PC-3 (cell line): ENCODE measurements at places on chromosomes 7 and 10. TPM values are rescaled to one million over a fixed set of nuclear protein-coding genes. Genes with fewer than 3 reads are reported as not detected.
A peak's percentile ranks its signal among the peaks of the same experiment; 100 is the strongest.

DNA sequence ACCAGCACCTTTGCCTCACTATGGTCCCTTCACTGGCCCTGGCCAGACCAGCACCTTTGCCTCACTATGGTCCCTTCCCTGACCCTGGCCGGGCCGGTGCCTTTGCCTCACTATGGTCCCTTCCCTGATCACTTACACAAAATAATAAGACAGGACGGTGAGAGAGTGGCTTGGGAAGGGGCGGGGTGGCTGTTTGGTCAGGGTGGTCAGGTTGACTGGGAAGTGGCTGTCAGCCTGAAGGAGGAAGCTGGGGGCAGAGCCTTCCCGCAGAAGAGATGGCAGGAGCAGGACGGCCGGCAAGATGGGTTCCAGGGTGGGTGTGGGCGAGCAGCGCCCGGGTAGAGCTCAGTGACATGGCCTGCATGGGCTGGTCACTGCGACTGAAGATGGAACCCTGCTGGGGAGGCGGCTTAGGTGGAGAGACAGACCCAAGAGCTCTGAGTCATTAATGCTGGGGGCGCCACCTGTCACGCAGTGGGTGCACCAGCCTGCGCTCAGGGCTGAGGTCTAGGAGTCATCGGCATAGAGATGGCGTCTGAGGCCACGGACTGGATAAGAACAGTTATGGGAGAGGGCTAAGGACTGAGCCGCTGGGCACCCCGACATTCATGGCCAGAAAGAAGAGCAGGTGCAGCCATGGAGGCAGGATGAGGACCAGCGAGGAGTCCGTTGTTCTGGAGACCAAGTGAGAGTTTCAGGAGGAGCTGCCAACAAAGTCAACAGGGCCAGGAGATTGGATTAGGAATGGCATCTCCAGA is 91.8 kb downstream of the CHST15 start:
- no peak for DNase-seq

GRCh38 chr10:30037620-30038336 is 21.6 kb downstream of the JCAD start:
- DNase-seq, result no peak

GRCh38 chr7:115229401-115230105 is 307.7 kb downstream of the MDFIC start:
- no peak for DNase-seq

GRCh38 chr10:110522365-110522988 is 24.8 kb downstream of the DUSP5 start:
- DNase-seq, result no peak

DNA sequence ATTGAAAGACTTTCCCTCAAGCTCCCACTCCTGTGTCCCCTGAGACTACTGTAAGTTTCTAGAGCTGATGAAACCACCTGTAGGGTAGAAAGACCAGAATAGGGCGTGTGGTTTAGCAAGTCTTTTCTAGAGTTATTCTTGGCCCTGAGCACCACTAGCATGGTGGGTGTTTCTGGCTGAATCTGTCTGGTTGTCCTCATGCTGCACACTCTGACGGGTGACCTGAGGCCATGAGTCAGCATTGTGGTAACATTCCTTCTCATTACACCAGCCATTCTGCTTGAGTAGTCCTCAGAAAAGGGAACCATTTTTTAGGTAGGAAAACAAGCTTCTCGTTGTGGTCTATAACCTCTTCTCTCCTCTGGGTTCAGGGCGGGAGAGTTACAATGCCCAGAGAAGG is 250.3 kb downstream of the SNX13 start:
- DNase-seq, result peak; percentile 61

DNA sequence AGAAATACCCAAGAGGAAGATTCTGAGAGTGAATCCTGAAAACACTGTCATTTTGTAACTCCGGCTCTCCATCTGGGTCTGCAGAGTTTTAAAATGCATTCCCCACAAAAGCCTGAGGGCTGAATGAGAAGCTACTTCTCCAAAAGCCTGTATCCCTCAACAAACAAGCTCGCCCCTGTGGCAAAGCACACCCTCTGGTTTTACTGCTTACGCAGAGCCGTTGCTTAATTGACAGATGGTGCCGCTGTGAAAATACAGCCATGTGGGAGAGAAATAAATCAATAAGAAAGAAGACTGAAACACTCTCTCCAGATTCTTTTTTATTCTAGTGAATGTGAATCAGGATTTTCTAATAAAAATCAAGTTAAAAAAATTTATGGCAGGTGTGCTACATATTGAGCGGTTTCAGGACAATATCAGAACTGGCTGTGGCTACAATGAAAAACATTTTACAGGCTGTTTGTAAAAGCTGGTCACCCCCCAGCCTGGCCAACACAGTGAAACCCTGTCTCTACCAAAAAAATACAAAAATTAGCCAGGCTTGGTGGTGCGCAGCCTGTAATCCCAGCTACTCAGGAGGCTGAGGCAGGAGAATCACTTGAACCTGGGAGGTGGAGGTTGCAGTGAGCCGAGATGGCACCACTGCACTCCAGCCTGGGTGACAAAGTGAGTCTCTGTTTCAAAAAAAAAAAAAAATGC is 32.5 kb downstream of the C7orf33 start:
- no peak for DNase-seq

- peak; percentile 20 for DNase-seq
These were observed 44.2 kb downstream of the DLD start for GRCh38 chr7:107934991-107935770.

- no peak for DNase-seq
These were observed 421.9 kb upstream of the GALNT17 start for GRCh38 chr7:70710011-70710480.

The CALHM1 gene
- not detected in 2 replicates for total RNA-seq

The GPER1 gene
- total RNA-seq, result 4.9 and 8.0 TPM in 2 replicates

The SYNPO2L gene
- total RNA-seq, result 0.06 TPM in 1 of 2 replicates, not detected in the other

The BAIAP2L1 gene
- 18.9 and 30.5 TPM in 2 replicates for total RNA-seq
